Activated CD4-positive, alpha-beta T cell treated with anti-CD3 and anti-CD28 coated beads, Interleukin-2, amount 50 U/mL, for 24 hours (primary cell): ENCODE measurements at places on chromosomes 1 and 21.

- DNase-seq: no peak
Measured at GRCh38 chr1:53560581-53561502, 101.6 kb downstream of the DMRTB1 start.

DNA sequence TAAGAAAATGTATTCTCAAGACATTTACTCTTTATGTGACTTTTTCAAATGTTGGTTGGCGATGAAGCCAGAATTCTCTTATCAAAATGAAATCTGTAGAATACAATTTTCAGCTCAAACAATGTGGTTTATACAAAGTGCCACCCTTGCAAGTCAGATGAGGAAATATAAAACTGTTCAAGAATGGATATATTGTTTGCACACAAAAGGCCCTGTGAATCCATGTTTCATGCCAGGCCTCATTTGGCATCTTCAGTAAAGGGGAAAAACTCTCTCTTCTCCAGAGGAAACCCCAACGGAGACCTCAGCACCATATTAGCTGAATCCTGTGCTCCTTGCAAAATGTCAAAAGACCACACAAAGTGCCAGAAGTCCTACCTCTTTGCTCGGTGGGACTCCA, 310.4 kb downstream of the RRAGC start:
- DNase-seq: no peak

DNA sequence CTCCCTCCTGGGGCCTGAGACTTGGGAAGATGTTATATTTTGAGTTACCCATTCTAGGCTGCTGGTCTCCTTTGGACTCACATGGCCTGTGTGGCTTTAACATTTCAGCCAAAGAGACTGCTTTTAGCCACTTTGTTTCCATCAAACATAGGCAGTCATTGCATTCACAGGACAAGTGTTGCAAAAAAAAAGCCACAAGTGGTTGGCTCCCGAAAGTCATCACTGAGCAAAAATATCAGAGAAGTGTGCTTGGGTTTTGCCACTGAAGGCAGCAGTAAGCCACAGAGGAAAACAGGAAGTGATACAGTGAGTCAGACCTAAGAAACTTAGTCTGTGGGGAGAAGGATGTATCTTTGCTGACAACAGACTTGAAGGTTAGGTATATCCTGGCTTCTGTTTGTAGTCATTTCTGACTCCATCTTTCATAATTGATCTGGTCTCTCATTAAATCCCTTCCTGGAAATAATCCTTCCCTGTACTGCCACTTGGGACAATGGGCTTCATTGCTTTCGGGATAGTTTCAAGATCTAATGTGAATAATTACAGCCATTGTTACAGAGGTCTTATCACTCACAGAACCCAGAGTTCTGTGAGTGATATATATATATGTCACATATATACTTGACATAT, 80.9 kb downstream of the COLGALT2 start:
- DNase-seq: peak; percentile 63

DNA sequence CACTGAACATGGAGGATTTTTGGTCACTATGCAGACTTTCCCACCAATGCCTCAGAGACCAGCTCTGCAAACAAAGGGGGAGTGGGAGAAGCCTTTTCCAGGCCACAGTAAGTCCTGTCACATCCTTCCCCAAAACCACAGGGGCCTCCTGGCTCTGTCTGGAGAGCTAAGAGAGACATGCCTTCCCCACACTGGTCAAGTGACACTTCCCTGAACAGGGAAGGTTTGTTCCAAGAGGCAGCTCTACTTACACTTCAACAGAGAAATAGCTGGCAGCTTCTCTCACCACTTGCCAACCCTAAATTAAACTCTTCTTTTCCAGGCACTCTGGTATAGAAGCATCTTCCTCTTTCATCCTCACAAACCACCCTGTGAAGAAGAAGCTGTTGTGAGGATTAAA, 39.7 kb downstream of the EDN2 start:
- DNase-seq: no peak

DNA sequence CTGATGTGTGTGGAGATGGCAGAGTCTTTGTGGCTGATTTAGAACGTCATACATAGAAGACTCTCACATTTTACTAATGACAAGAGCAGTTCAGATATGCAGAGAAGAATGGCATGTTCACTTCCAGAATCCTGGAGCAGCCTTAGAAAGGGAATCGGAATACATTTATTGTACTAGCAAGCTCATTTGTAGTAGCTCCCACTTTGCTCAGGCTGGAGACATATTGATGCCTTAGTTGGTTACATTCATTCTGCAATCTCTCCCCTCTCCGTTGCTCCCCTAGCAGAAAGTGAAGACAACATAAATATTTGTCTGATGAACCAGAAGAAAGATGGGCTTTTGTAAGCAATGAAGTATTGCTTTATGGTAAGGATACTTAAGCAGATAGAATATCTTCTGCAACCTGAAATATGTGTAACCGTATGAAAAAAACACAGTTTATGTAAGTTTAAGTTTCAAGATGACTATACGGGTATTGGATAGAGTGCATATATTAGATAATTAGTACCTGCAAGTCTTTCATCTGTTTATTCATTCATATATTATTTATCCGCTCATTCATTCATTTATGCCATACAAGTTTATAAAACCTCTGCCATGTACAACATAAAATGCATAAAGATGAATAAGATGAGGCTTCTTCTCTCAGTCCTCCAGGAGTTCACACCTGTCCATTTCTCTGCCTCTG, 135.7 kb downstream of the CNIH3 start:
- DNase-seq: no peak

DNA sequence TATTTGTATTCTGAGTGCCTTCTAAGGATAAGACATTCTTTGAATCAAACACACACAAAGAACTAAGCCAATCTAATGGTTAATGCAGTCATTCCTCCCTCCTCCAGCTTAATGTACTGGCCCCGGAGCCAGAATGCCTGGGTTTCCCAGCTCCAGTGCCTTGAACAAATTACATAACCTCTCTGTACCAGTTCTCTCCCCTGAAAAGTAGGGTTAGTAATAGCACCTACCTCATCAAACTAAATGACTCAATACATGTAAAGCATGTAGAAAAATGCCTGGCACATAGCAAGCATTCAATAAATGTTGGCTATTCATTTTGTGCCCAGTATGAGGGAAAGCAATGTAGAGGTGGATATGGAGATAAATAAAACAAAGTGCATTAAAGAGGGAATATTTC, 14.0 kb downstream of the C1orf52 start:
- no peak for DNase-seq

DNA sequence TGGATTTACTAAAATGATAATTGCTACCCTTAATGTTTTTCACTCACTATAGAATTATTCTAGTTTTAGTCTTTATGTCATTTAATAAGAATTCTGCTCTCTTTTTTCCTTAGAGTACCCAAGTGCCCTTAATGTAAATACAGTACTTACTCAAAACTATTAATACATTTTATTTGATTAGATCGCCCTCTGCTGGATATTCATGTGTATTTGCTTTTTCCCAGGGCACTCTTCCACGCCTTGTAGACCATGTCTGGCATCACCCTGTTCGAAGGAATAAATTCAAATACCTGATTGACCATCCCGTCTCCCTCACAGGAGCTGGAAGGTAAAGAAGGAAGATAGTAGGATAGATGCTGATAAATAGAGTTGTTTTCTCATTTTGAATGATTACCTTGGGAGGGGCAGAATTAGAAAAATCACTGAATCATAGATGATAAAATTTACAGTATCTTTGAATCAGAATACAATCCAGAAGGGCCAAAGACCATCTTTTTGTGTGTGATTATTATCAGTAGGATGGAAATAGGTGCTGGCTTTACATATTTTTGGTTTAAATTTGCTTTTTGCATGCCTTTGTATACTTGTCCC, 4.1 kb downstream of the AXDND1 start:
- DNase-seq: peak; percentile 37

DNA sequence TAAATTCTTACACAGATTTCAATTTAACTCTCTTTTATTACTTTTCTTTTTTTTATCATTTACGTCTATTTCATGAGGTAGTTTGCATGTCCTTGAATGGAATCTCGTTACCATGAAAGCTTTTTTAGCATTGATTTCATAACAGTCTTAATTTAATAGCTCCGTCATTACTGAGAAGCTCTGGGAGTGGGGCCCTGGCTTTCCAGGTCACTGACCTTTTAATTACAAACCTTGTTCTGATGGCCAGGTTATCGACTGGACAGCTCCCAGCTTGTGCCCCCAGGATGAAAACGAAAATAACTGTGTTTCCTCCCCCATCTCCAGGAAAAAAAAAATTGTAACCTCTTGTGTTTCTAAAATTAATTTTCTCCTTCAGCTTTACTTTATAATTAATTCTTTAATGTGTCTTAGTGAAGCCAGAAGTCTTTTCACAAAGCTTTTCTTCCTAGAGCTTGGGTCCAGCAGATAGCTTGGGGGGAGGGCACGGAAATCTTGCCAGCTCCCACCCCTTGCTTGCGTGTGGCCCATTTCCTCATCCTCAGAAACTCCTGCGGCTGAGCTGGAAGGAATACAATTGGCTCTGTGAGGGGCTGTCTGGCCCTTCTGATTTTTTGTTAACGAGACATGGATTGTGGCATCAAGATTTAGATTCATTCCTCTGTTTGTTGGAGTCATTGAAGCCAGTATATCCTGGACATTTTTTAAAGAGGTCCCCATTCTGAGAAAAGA, 65.7 kb downstream of the PEX14 start:
- no peak for DNase-seq

DNA sequence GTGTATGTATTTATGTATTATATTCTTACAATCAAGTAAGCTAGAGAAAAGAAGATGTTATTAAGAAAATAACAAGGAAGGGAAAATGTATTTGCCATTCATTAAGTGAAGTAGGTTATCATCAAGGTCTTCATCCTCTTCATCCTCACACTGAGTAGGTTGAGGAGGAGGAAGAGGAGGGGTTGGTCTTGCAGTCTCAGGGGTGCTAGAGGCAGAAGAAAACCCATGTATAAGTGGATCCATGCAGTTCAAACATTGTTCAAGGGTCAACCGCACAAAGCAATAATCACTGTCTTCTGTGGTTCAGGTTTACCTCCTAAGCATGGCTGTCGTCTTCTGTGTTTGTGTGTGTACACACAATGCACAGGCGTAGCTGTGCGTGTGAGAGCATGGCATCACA, 16.9 kb downstream of the URB2 start:
- no peak for DNase-seq

DNA sequence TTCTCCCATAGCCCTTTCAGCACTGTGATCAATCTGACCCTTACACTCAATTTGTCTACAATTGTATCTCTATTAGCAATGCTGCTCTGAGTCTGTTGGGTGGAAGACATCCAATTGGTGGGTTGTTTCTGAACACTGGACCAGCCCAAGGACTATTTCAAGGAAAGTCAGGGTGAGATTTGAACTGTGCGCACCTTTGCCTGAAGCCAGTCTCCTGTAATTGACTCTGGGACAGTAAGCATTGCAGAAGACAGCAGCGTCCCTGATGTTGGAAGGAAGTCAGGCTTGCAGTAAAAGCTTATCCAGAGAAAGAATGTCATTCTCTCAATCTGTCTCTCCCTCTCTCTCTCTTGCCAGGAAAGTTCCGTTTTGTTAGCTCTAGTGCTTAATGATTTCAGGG, 233.9 kb downstream of the KIF26B start:
- DNase-seq: no peak

DNA sequence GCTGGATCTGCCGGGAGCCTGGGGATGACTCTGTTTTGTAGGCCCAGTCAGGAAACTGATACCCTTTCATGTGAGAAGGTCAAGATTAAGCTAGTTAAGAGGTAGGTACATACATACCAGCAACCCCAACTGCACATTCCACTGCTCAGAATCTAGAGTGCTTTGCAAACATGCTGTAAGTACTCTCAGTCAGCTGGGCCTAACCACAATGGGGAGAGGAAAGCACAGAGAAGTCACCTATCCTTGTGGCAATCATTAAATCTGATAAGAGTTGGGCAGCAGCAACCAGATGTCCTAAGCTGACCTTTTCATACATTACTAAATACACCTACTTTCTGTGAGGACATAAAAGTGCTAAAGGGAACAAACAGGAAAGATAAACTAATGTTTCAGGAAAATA, 2.5 kb downstream of the ETV3 start:
- DNase-seq: no peak

GRCh38 chr21:25062061-25062460, 545.2 kb downstream of the MRPL39 start:
- DNase-seq: no peak

GRCh38 chr1:16082283-16083038, 9.0 kb upstream of the FAM131C start:
- peak; percentile 53 for DNase-seq

DNA sequence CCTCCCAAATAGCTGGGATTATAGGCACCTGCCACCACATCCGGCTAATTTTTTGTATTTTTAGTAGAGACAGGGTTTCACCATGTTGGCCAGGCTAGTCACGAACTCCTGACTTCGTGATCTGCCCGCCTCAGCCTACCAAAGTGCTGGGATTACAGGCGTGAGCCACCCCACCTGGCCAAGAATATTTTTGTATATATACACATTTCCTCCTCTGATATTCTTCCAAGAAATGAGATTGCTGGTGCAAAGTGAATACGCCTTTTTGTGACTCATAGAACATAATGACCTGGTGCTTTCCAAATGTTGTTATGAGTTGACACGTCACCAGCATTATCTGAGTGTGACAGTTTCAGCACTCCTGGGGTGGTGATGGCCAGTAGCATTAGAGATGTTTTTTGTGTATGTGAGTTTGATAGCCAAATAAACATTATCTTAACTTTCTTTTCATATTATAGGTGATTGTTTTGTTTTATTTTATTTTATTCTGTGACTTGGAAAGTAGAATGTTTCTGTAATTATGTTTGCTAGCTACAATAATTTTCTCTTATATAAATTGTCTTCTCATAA, 54.9 kb downstream of the KCNK1 start:
- DNase-seq: no peak

DNA sequence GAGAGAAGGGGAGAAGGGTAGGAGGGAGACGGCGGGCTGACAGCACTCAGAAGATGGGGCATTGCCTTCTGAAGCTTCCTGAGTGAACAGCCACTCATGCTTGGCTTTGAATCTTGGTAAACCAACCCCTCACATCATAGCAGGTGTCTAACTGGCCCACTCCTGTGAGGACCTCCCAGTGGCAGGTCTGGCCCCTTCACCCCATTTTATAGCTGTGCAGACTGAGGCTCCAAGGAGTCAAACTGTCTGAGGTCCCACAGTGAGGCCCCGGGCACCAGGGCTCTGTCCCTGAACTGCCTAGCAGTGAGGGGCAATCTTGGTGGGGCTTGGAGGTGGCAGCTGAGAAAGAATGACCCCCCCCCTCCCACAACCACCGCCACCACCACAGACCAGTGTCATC, 41.0 kb downstream of the SDC3 start:
- DNase-seq: no peak

- no peak for DNase-seq
Measured at GRCh38 chr1:11891433-11892186, 32.9 kb upstream of the NPPB start.

GRCh38 chr21:29514652-29515247, 216.0 kb downstream of the BACH1 start:
- DNase-seq: no peak

DNA sequence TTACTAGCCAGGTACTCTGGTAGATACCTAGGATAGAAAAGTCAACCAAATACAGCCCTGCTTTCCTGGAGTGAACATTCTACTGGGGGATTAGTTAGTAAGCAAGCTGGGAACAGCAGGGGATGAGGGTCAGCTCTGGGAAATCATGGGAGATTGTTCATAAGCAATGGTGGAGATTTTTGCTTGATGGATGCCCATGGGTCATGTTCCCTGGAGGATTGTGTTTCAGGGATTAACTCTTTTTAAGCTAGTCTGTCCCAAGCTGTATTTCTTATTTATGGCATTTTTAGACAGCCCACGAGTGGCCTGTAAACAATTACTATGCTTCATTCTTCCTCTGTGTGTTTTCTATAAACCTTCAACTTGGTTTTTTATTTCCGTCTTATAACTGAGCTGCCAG, 18.9 kb downstream of the CACHD1 start:
- DNase-seq: no peak
